ENCODE measurements at places on chromosomes 6 and 20.
A peak's percentile ranks its signal among the peaks of the same experiment; 100 is the strongest.

- no peak for DNase-seq
Observed at GRCh38 chr20:36654506-36654905, 8.5 kb upstream of the SLA2 start.

GRCh38 chr20:34515484-34516246, 557 bp upstream of the DYNLRB1 start:
- peak; percentile 56 for DNase-seq

DNA sequence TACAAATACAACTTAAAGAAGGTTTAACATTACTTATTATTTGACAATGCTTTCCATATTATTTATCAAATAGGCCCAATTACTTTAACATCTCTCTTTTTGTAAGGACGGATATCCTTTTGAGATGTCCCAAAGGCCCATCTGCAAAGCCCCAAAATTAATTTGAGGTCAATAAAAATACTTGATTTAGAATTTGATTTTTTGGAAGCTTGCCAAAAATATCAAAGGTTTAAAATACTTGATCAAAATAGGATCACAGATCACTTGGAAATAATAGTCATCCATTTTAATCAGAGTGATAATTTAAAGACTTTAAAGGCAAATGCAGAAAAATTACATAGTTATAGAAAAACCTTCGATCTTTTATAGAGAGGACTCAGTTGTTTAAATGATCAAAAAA, 8.1 kb downstream of the C6orf58 start:
- DNase-seq: no peak

GRCh38 chr6:114714836-114715507, 372.1 kb upstream of the HS3ST5 start:
- DNase-seq: no peak

- DNase-seq: no peak
Observed at GRCh38 chr6:170294298-170294730, 3.4 kb upstream of the DLL1 start.

DNA sequence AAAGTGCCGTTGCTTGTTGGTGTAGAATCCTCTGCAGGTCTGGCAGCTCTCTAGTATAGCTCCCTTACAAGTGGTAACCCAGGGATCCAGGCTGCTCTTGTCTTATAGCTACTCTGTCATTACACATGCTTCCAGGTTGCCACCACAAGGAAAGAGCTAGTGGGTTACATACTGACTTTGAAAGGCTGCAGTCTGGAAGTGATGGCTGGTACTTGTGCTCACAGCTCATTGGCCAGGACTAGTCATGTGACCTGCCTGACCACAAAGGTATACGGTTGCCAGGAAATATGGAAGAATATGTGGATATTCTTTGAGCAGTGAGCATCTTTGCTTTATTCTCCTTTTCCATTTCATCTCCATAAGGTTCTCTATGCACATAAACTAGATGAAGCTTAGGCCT, 46.0 kb downstream of the RREB1 start:
- DNase-seq: no peak

GRCh38 chr6:40585651-40586269, 1.4 kb downstream of the LRFN2 start:
- DNase-seq: no peak

DNA sequence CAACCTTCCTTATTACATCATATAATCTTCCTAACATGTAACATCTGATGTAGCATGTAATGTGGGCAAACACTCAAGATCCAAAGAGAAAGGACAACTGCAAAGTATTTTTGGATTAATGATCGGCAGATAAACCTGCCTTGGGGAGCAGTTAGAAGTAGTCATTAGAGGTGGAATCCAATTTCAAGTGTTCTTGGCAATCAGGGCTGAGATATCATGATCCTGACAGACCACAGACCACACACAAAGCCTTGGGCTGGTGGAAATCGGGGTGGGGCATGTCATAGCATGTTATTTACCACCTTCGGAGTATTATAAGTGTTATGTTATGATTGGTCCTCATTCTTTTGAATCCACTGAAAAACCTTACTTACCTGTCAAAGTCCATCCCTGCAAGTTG, 16.3 kb downstream of the NCOA5 start:
- no peak for DNase-seq

- no peak for DNase-seq
Observed at GRCh38 chr6:137815692-137816091, 51.4 kb upstream of the TNFAIP3 start.

- no peak for DNase-seq
Observed at GRCh38 chr20:24733416-24733815, 215.7 kb upstream of the CST7 start.

GRCh38 chr20:16775961-16776360, 27.8 kb downstream of the OTOR start:
- no peak for DNase-seq

- no peak for DNase-seq
Observed at GRCh38 chr6:113982055-113982550, 11.2 kb upstream of the HDAC2 start.

- DNase-seq: no peak
Observed at GRCh38 chr6:195861-196360, 96.4 kb upstream of the DUSP22 start.

GRCh38 chr20:37934634-37935375, 31.9 kb downstream of the VSTM2L start:
- DNase-seq: no peak

- DNase-seq: no peak
Observed at GRCh38 chr6:39056191-39056590, 7.6 kb downstream of the GLP1R start.

DNA sequence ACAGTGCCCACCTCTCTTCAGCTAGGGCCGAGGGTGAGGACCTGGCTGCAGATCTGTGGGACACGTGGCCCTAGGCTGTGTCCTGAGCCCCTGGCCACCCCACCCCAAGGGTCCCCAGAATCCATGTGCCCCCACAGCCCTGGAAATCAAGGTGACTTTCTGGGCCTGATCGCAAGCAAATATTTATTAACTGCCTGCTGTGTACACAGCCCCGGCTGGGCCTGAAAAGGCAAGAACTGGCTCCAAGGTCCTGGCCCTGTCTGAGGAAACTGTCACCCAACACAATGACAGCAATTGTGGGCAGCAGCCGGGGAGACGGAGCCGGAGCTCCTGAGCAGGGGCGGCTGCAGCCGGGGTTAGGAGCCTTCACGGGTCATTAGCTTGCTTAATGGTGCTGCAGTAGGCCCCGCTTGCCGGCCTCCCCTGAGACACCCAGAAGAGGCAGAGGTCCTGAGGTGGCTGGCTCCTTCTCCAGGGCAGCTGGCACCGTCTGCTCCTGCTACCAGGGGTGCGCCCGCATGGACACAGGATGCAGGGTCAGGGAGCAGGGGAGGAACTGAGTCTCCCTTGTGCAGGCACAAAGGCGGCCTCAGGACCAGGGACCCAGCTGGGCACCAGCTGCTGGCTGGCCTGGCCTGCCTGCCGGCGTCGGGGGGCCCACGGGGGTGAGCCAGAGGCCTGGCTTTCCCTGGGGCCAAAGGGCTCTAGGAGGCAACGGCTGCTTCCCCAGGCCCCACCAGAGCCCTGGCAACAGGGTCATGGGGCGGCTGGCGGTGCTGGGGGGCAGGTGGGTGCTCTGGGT, 24.1 kb downstream of the NPEPL1 start:
- DNase-seq: no peak

GRCh38 chr6:29071831-29072723, 15.0 kb downstream of the OR2B3 start:
- DNase-seq: no peak

DNA sequence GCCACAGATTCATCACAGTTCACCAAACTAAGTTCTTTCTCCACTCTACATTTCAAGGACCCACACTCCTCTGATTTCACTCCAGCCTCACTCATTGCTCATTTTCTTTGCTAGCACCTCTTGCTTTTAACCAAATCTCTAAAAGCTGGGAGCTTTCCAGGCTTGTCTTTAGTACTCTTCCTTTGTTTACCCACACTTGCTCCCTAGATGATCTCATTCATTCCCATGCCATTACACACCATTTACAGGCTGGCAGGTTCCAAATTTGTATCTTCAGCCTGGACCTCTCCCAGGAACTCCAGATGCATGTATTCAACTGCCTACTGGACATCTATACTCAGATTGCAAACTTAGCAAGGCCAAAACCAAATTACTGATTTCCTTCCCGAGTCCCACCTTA, 5.3 kb upstream of the GUCA1B start:
- no peak for DNase-seq

- DNase-seq: no peak
Observed at GRCh38 chr6:165841153-165841558, 178.1 kb upstream of the PDE10A start.

GRCh38 chr20:36094497-36094896, 60.0 kb upstream of the EPB41L1 start:
- DNase-seq: no peak

DNA sequence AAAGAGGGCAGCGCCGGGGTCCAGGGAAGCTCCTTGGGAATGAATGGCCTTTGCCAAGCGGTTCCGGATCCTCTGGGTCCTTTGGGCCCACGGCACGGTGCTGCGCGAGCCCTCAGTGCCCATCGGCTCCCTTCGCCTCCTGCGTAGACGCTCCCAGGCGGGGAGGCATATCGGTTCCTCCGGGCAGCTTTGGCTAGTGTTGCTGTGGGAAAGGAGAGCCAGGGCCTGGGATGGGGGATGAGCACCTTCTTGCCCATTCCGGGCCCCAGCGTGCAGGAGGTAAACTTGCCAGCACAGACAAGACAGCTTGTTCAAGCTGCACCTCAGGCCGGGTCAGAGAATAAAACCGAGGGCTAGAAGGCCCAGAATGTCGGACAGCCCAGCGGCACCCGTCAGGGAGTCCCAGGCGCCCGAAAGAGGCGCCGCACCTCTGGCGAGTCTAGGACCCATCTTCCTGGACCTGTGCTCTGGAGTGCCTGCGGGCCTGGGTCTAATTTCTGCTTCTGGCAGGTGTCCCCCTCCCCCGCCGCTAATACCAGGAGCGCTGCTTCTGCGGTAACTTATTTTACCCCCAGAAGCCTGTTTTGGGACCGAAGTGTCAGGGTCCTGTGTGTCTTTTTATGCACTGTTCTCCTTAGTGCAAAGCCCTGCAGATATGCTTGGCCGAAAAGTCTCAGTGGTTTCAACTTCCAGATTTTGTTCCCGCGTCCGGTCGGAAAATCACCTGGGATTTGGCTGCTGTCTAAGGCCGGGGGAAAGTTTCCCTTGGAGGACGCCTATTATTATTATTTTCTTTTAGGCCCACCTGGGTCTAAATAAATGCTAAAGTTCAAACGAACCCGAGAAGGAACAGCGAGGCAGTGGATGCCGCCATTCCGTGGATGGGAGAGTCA, 1.7 kb upstream of the TFAP2C start:
- DNase-seq: no peak

- no peak for DNase-seq
Observed at GRCh38 chr6:7328243-7328642, 15.2 kb upstream of the SSR1 start.

DNA sequence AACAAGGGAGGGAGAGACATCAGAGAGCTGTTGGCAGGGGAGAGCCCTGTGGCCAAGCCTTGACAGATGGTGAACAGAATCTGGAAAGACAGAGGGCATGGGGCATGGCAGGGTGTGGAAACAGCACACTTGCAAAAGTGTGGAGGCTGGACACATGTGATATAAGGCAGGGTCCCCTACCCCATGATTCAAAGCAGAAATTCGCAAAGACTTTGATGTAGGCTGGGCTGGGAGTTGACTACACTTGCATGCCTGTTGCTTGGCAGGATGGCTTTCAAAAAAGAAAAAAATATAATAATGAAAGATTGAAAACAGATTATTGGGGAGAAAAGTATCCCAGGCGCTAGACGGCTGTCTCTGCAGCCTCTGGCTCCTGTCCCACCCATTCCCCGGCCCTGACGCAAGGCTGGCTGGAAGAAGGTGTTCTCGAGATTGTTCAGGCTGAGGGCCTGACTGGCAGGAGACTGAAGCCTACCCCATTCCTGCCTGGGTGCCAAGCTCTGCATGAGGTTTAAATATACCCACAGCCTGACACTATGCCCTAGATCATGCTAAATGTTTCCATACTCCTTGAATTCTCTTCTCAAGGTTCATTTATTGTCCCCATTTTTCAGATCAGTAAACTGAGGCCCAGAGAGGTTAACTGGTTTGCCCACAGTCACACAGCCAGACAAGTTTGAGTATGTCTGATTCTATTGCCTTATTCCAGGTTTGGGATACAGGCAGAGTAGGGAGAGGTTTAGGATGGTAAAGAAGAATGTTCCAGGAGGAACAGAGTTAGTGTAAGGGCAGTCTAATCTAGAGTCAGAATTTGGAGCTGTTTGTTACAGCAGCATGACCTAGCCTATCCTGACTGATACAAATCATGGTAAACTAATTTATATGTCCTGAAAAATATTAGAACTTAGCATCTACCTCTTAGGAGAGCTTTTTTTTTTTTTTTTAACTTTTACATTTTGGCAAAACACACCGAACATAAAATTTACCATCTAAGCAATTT, 23.4 kb upstream of the CCN5 start:
- no peak for DNase-seq

GRCh38 chr6:101404775-101405174, 11.3 kb downstream of the GRIK2 start:
- DNase-seq: no peak

GRCh38 chr20:60060006-60060557, 101.9 kb downstream of the CDH26 start:
- no peak for DNase-seq

- DNase-seq: no peak
Observed at GRCh38 chr6:104799134-104799657, 60.5 kb downstream of the HACE1 start.

- peak; percentile 17 for DNase-seq
Observed at GRCh38 chr6:155103816-155104366, 108.8 kb downstream of the TIAM2 start.

DNA sequence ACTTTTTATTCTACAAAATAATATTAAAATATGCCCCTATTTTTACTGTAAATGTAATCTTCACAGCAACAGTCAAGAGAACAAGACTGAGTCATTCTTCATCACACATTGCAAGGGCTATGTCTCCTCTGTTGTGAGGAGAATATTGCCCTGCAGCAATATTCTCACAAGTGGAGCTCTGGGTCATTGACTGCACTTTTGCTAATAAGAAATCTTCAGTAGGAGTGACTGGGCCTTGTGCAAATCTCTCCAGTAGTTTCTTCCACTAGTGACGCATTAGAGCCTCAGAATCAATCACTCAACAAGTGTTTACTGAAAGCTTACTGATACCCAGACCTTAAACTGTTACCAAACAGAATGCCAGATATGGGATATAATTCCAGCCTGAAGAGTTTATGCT, 49.1 kb downstream of the LAMA2 start:
- no peak for DNase-seq

GRCh38 chr6:133447924-133448323, 206.8 kb downstream of the EYA4 start:
- no peak for DNase-seq

GRCh38 chr20:63074182-63074581, 67.4 kb upstream of the BHLHE23 start:
- DNase-seq: no peak

DNA sequence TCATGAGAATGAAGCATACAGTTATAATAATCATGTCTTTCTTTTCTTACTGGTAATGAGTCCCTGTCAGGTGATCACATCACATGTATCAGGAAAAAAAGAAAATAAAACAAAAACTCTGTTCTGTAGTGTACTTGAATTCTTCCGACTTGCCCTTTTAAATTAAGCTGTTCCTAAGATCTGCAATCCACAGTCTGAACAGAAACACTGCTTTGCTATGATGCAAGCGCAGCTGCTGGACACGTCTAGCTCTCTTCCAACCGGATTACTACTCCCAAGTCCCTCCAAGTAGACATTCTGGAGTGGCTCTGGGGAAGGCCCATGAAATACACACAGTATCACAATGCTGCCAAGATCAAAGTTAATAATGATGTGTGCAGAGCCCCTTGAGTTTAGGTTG, 83.7 kb downstream of the FYN start:
- DNase-seq: no peak
